Caudate nucleus (tissue), 63 donors: ENCODE measurements at places on chromosomes 4 and X.

- DNase-seq, result no peak
Measured at GRCh38 chr4:129335276-129335675, 239.3 kb downstream of the C4orf33 start.

DNA sequence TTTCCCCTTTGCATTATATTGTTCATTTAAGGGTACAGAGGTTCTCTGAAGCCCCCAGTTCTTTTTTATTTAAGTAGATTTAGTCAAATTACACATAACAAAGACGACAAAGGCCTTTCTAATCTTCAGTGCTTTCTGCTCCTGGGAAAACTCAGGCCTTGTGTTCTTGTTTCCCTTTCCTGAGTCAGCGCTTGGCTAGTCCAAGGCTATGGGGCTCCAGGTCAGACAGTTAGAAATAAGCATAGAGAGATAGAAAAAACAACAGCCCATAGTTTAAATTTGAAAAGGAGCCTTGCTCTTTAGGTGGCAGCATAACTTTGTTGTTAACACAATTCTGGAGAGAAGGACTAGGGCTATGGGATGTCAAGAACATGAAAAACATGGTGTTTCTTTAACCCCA, 97.3 kb downstream of the PPP1R2C start:
- DNase-seq, result no peak

GRCh38 chrX:109967156-109967555, 35.8 kb upstream of the TMEM164 start:
- no peak for DNase-seq

DNA sequence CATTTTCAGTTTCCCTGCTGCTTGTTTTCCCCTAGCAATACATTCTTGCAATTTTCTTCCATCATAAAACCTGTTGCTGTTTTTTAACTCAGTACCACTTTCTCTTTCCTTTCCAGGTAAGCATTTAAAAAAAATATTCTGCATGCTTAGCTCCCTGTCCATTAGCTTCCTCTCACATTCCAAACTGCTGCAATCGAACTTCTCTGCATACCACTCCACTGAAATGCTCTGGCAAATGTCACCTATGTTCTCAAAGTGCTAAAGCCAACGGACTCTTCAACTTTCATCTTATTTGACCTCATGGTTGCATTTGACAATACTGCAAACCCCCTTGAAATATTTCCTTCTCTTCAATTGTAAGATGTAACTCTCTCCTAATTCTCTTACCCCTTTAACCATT, 192.7 kb downstream of the ANAPC10 start:
- no peak for DNase-seq

DNA sequence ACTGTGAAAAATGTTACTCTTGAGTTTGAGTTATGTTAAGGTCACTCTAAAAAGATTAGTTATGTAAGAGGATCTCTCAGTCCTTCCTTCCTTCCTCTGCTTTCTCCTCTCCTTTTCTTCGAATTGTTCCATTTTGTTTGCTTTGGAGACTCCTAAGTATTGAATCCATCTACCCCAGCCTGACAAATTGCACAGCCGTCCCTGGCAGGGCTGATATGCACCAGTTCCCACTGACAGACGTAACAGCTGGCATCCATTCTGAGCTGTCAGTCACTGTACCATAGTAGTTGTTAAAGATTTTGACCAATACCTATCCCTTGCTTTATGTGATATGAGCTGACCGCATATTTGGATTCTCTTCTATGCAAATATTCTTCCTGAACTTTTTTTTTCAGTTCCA, 210.7 kb upstream of the IGFBP7 start:
- DNase-seq, result no peak

GRCh38 chr4:113452868-113453620, 308.5 kb downstream of the CAMK2D start:
- DNase-seq, result no peak

DNA sequence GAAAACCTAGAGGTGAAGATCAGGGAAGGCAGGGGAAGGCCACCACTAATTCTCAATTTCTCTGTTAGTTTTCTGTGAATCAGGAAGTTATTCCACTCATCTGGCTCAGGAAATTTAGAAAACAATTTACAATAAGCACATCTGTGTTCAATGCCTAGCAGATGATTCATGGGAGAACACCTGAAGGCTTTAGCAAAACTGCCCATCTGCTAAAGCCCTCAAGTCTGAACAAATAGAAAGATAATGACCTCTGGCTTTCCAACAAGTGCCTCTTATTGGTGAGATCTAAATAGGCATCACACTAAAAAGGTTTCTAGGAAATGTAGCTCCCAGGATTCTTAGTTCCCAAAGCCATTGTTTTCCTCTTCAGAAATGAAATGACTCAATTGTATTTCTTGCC, 122.1 kb upstream of the GNPDA2 start:
- DNase-seq, result no peak

GRCh38 chr4:24730256-24731001, 64.9 kb upstream of the SOD3 start:
- DNase-seq, result no peak

DNA sequence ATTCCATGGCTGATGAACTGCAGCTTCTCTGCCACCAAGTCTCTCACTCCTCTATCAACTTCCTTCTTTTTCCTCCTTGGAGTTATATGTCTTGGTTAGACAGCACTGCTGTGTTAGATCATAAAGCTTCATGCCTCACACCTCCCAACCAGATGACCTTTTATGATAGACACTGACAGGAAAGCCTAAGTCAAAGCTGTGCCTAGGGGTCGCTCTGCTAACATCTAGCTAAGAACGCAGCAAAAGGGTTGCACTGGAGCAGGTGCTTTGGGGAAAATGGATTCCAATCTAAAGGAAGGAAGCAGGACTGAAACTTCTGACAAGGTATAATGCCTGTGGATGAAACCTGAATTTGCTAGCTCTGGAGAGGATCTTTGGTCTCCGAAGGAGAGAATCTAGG, 509.7 kb downstream of the SMARCA1 start:
- no peak for DNase-seq

DNA sequence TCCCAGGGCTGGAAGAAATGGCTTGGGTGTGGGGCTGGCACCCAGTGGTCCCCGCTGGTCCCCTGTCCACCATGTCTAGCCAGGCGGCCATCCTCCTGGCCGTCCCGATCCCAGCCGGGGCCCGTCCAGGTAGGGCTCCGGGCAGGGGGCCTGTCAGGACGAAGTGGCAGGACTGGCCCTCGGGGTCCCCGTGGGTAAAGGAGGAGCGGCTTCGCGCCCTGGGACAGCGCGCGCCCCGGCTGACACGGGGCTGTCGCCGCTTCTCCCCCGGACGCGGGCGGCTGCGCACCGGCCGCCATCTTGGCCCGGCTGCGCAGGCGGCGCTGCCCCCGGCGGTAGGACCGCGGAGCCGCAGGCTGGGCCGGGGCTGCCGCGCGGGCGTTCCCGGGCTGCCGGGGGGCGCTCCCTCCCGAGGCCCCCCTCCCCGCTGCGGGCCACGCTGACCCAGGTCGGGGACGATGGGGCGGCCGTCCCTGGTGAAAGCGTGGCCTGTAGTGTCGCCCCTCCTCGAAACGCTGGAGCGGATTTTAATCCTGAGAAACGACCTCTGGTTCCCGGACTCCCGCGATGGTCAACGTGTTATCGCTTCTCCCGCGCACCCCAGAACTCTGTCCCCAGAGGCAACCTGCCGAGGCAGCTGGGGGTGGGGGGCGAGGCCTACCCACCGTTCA, 60.4 kb upstream of the BCOR start:
- DNase-seq, result no peak

GRCh38 chr4:124111922-124112321, 600.6 kb downstream of the ANKRD50 start:
- no peak for DNase-seq

GRCh38 chr4:52366191-52366590, 292.9 kb downstream of the USP46 start:
- DNase-seq, result no peak

DNA sequence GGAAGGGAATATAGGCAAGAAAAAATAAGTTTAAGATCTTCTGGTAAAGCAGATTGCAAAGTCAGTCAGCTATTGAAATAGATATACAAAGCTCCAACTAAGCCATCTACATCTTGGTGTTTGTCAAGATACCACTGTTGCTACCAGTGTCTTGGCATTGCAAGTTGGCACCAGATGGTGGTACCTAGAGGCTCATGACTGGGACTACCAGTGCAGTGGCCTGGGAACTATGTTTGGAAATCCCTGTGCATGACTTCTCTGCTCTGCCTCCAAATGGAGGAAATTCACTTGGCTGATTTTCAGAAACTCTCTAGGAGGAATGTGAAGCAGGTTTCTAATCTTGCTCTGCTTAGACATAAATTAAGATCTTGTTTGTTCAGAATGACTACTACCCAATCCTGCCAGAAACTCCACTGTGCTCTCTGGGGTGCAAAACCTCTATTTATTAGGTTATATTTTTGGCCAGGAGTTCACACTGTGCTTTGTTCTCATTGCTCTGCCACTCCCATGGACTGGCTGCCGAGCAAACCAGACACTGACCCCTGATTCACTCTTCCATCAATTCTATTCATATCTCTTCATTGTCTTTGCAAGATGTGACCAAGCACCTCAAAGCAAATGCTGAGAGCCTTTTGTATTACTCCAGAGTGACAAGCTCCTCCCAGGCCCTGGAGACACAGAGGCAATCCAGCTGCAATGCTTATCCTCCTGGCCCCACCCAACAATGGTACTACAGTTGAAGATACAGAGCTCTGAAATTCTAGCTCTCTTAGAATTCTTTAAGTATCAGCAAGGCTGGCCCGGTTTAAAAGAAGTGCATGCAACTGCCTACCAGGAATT, 272.3 kb upstream of the FGF16 start:
- no peak for DNase-seq

- DNase-seq, result no peak
Measured at GRCh38 chrX:134660627-134661026, 2.4 kb upstream of the PLAC1 start.

- no peak for DNase-seq
Measured at GRCh38 chr4:73021634-73022033, 47.9 kb downstream of the COX18 start.

DNA sequence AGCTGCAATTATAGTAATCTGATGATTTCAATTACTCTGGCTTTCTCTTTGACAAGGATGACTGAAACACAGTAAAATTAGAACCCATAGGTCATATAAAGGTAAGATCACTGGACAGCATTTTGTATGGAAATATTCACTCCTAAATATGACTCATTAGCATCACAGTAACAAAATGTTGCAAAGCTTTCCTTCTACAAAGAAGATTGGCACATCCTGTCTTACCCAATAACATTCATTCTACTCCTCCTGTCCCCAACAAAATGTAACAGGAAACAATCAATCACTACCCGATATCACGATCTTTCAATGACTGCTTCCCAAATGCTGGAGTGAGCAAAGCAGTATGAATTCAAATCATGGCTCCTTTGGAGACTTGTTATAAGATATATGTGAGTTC, 95.3 kb downstream of the FANCB start:
- no peak for DNase-seq

DNA sequence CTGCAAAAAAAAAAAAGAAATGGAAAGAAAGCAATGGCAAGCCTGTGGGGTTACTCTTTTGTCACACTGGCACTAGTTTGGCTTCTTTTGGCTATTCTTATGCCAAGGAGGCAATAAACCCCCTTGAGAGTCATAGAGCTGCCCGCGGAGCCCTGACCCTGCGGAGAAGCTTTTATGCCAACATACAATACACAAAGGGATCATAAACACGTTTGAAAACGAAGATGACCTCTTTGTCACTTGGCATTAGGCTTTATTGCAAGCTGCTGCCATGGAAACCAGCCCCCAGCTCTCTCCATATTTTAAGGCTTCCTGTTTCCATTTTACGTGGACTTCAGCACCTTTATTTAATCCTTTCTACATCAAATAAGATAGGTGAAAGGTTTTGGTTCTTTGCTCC, 7.6 kb downstream of the NEUROG2 start:
- DNase-seq, result no peak

DNA sequence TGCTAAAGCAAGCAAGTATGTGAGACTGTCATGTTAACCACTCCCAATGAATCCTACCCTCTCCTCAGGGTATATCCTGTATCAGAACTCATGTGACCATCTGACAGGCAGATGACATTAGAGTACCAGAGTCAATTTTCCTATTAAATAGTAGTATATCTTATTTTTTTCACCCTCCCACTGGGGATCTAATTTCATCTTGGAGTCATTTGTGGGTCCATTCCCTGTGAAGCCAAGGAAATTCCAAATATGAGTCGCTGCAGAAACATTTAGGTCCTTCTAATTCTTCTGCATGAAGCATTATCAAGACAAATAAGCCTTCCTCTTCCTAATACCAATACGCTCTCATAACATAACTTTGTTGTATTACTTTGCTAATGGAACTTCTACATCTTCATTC, 52.2 kb upstream of the BLTP1 start:
- no peak for DNase-seq

DNA sequence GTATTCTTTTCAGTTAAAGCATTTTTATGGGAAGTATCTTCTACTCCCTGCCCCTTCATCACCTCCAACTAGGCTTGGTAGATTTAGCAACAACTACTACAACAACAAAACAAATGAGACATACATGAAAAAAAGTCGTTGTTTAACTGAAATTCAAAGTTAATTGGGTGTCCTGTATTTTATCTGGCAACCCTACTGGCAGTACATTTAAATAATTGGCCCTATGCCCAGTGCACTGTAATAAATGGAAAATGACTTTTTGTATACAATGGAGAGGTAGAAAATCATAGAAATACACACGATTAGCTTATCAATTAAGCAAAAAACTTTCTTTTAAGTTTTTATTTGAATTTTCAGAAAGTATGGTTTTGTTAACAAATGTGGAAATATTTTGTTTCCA, 21.4 kb upstream of the CLGN start:
- no peak for DNase-seq

- DNase-seq, result no peak
Measured at GRCh38 chr4:169142391-169142790, 128.4 kb downstream of the SH3RF1 start.

DNA sequence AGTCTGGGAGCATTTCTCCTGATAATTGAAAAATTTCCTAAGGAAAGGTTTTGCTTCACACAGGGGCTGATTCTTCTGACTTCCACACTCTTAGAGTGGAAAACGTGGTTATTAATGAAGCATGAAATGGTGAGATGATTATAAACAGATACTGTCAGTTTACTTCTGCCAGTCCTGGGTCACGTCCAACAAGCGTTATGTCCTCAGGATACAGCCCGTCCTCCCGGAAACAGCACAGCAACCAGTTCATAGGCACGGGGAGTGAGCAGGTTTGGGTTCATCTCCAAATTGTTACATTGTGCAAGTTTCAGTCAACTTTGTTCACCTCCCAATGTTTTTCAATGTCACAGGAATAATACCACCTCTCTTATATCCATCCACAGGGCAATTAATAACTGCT, 98.8 kb downstream of the NPNT start:
- no peak for DNase-seq

GRCh38 chr4:55272102-55272501, 73.9 kb upstream of the SRD5A3 start:
- DNase-seq, result no peak

- DNase-seq, result no peak
Measured at GRCh38 chrX:131841496-131842437, 181.3 kb upstream of the STK26 start.

- no peak for DNase-seq
Measured at GRCh38 chrX:139203651-139204570, 326.6 kb upstream of the F9 start.

- DNase-seq, result peak; percentile 12
Measured at GRCh38 chr4:30719454-30720020, 632 bp upstream of the PCDH7 start.

GRCh38 chr4:181498148-181498547, 745.1 kb upstream of the TENM3 start:
- no peak for DNase-seq
